ENCODE measurements at places on chromosomes 5 and 9.

- DNase-seq = no peak
Observed at GRCh38 chr5:7714119-7714518, 136.8 kb downstream of the CFAP90 start.

DNA sequence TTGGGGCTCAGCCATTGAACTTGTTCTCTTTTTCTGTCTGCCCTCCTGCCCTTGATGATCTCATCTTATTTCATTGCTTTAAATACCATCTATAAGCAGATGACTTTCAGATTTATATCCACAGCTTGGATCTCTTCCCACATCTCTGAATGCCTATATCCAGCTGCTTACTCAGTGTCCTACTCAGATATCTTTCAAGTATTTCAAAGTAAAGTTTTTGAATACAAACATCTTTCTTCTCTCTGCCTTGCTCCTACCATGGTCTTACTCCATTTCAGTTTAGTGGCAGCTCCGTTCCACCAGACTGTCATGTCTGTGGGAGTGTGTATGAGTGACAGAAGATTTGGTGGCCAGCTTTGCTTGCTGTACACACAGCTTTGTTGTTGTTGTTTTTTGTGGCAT is 59.7 kb downstream of the ERBIN start:
- peak; percentile 33 for DNase-seq

DNA sequence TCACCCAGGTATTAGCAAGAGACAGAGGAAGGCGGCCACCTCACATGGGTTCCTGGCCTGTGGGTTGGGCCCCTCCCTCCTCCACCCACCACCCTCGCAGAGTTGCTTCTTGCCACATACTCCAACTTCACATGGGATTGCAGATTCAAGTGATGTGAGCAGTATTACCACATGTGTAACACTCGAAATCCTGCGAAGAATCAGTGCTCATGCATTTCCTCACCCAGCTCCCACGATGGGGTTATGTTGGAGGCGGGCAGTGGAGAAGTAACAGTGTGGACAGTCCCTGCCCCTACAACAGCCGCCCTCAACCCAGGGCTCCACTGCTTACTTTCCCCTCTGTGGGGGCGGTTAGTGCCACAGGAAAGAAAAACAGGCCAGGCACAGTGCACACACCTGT is 3.9 kb upstream of the FBP1 start:
- DNase-seq = peak; percentile 93

GRCh38 chr9:121622387-121623203 is 28.8 kb upstream of the DAB2IP start:
- DNase-seq = no peak

- DNase-seq = no peak
Observed at GRCh38 chr9:3708751-3709150, 182.9 kb upstream of the RFX3 start.

GRCh38 chr5:150763023-150763769 is 4.4 kb upstream of the DCTN4 start:
- DNase-seq = peak; percentile 90

GRCh38 chr5:172117977-172118701 is 69.9 kb downstream of the STK10 start:
- peak; percentile 18 for DNase-seq

GRCh38 chr9:99718631-99719030 is 103.1 kb upstream of the NR4A3 start:
- no peak for DNase-seq

DNA sequence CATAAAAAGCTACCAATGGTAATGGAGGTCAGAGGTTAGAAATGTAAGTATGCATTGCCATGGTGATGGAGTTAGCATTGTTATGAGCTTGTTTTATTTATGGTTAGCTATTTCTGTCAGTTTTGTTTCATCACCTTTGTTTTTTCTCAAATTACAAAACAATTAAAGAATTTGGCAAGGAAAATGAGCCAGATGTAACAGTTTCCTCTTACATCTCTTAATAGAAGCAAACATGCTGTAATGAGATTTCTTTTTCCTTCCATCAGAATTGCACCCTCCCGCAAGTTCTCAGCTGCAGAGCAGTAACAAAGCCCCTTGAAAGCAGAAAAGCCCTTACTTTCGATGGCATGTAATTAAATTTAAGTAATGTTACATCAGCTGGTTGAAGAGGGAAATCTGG is 233.0 kb downstream of the SGCD start:
- DNase-seq = no peak

GRCh38 chr5:154059583-154059982 is 20.8 kb downstream of the MFAP3 start:
- no peak for DNase-seq

DNA sequence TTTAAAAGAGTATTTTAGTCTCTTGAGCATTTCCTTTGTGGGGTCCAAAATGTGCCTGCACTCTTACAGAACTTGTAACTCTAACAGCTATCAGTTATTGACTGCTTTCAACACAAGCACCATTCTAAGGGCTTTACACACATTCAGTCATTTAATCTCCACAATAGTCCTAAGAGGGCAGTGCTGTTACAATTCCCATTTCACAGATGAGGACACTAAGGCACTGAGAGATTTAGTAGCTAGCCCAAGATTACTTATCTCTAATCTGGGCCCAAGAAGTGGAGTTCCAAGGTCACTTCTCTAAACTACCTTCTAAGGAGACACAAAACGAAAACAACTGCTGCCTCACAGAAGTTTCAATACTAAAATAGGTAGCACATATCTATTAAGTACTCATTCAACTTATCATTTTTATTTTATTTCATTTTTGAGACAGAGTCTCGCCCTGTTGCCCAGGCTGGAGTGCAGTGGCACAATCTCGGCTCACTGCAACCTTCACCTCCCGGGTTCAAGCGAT is 275.2 kb downstream of the CWC27 start:
- DNase-seq = no peak

DNA sequence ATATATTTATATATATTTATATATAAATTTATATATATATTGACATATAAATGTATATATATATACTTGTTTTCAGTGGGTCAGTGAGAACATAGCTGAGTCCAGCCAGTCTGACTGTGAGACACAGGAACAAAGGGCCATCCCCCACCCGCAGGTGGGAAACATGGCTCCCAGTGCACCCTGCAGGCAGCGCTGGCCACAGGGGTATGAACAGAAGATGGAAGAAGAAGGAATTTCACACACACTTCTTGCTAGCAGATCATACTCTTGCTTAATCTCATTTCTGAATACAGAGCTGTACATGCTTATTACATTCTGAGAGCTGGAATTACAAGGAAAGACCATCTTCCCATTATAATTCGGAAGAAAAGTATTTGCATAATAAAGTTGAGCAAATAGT is 595.4 kb downstream of the IRX1 start:
- DNase-seq = no peak

DNA sequence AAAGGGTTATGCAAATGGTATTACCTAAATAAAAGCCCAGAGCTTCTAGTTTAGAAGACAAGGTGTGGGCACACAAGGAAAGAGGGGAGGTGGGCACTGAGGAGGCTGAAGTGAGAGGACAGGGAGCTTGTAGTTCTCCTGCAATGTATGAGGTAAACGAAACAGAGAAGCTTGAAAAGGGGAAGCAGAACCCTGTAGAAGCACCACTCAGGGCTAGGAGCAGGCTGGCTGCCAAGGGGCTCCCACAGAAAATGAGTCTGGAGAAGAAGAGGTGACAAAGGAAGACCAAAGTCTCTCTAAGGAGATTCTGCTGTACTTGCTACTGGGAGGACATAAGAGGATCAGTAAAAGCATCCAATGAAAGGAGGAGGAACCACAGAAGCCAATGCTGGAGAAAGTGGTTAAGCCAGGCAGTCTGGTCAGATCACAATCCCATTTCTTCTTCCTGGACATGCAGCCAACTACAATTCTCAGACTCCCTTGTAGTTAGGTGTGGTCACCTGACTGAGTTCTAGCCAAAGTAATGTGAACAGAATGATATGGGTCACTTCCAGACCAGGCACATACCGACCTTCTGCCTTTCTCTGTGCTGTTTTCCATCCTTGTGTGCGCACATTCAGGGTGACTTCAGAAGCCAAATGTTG is 174.5 kb upstream of the MAP3K1 start:
- peak; percentile 53 for DNase-seq

DNA sequence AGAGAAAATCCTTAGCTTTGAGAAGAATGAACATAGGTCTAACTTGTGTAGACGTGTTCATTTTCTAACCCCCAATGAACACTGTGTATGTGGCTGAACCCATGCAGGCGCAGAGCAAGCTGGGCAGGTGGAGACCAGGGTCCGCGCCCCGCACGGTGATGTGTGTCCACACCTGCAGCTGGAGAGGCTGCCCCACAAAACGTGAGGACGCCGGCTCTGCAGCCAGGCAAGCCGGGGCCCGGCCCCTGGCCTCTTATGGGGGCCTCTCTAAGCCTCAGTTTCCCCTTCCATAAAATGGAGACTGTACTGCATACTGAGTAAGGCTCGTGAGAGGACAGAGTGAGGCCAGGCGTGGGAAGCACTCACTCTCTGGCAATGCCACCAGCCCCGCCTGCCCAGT is 124.7 kb upstream of the RAPGEF1 start:
- no peak for DNase-seq

DNA sequence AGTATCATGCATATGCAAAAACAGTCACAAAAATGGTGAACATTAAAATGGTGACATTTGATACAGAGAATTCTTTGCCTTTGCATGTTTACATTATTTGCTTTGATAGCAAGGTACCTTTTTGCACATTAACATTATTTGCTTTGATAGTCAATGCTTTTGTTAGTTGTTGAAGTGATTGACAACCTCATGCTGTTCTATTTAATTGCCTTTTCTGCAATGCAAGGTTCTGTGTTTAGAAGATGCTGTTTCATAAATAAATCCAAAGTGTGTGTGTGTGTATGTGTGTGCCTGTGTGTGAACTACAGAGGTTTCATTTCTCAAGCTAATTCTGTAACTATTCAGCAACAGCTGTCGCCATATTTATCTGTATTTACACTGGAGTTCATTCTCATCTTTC is 668.7 kb downstream of the NR2F1-AS1 start:
- no peak for DNase-seq

GRCh38 chr5:138569782-138570181 is 5.4 kb downstream of the HSPA9 start:
- no peak for DNase-seq
